Renal cortical epithelial cell (primary cell): ENCODE measurements at places on chromosomes 4 and X.

- DNase-seq = no peak
These were observed 20.5 kb upstream of the ASB5 start for GRCh38 chr4:176289561-176289960.

GRCh38 chrX:133325422-133325821 is 89.9 kb downstream of the GPC4 start:
- DNase-seq = peak; percentile 1

DNA sequence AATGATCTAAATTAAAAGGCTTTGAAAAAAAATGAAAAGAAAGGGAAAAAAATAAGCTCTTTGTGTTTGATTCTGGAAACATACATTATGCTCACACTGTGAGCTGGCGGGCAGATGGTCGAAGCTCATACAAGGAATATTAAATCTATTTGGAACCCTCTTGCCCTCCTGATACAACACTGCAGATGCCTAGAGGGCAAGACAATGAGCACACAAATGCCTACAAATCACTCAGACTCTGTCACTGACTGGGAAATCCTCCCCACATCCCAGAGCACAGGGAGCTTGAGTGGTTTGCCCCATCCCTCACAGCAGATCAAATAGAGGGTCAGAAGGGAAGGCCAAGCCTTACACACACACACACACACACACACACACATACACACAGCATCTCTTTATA is 320.4 kb downstream of the HNRNPD start:
- no peak for DNase-seq

DNA sequence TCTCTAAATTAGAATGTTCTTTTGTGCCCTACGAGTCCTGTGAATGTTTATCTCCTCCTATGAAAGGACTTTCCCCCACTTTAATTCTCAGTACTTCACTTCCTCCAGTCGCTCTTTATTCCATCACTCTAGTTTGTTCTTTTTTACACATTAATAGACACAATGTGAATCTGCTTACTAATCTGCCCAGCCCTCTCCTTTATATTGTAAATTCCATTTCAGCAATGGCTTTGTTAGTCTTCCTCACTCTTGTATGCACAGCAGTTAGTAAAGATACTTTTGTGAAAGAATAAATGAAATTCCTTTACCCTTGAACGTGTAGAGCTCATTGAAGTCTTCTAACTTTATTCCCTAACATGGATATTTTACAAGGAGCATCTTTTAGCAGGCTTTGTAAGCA is 255.3 kb downstream of the GALNTL6 start:
- DNase-seq = no peak

DNA sequence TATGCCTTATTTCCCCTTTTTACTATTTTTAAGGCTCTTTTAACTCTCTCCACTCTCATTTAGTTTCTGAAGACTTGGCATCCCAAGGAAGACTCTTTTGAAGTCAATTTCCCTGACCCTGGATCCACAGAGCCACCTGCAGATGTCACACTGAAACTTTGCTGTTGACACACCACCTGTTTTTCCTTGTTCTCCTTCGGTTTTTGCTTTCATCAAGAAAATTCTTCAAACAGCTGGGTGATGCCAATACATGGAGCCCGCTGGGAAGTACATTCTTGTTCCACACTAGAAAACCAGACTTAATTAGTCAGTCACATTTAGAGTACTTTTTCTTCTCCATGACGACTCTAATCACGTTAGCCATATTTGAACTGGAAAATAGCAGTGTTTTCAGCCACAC is 293.9 kb downstream of the PDGFC start:
- no peak for DNase-seq

- DNase-seq = no peak
These were observed 8.4 kb upstream of the TMEM144 start for GRCh38 chr4:158201876-158202275.

GRCh38 chrX:150372280-150372679 is 9.2 kb downstream of the MAMLD1 start:
- DNase-seq = no peak

DNA sequence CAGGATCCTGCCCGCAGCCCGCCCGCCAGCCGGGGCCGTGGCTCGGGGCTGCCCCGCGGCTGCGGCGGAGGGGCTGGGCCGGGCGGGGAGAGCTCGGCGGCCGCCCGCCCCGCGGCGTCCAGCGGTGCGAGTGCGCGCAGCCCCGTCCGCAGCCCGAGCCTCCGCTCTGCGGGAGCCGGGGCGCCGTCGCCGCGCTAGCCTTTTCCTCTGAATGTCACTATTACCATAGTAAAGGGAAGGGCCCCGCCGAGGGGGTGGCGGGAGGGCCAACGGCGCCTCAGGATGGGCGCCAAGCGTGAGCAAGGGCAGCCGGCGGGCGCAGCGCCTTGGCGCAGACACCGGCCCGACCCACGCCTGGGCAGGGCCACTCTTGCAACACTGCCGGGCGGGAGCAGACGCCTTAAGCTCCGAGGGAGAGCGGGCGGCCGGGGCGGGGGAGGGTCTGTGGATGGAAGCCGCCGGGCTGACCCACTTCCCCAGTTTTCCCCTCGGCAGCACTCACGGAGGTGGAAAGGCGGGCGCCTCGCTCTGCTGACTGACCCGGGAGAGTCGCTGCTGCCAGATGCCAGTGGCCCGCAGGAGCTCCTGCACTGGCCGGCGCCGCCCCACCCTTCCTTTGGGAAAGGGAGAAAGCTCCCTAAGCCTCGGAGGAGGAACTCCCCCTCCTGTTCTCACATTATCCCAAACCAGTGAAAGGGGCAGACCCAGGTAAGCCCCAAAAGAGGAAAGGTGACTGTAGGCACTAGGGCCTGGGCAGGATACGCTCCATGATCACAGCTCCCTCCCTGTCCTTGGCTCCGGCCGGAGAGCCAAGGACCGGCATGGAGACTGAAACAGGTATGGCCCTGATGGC is 329.4 kb downstream of the HNRNPD start:
- peak; percentile 42 for DNase-seq
